ENCODE measurements at places on chromosomes 16 and 17.

GRCh38 chr17:57459286-57459915 lies 203.1 kb downstream of the MSI2 start:
- H3K4me1 ChIP-seq, result peaks cover 13% of the 10 kb centered on the region
- DNase-seq, result no peak
- peaks cover 9% of the 10 kb centered on the region for H3K27me3 ChIP-seq
- H3K27ac ChIP-seq, result no peak overlapping the region
- H3K36me3 ChIP-seq, result peaks cover 4% of the 10 kb centered on the region

DNA sequence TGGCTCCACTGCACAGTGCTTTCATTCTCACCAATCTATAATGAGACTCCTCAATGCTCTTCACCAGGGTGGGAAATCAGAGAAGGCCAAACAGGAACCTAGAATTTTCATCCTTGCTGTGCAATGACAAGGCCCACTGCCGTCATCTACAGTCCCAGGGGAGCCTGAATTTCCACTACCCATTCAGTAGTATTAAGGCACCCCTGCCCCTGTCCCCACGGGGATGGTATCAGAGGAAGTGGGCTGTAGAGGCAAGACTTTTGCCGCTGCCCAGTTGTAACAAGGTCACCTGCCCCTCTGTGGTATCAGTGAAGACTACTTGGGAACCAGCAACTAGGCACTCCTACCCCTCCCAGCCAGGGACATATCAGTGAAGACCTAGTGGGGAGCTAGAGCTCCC lies 104.5 kb downstream of the C16orf78 start:
- H3K27me3 ChIP-seq, result no peaks in the 10 kb centered on the region
- H3K4me3 ChIP-seq, result no peak overlapping the region
- no peaks in the 10 kb centered on the region for H3K36me3 ChIP-seq
- H3K27ac ChIP-seq, result no peak overlapping the region
- peaks cover 3% of the 10 kb centered on the region for H3K4me1 ChIP-seq

- H3K27me3 ChIP-seq, result peaks cover 6% of the 10 kb centered on the region
- H3K4me1 ChIP-seq, result peaks cover 7% of the 10 kb centered on the region
- no peak overlapping the region for H3K27ac ChIP-seq
- DNase-seq, result no peak
- no peak overlapping the region for H3K4me3 ChIP-seq
- no peaks in the 10 kb centered on the region for H3K36me3 ChIP-seq
These were observed 24.9 kb downstream of the KLHL36 start for GRCh38 chr16:84673203-84673535.

DNA sequence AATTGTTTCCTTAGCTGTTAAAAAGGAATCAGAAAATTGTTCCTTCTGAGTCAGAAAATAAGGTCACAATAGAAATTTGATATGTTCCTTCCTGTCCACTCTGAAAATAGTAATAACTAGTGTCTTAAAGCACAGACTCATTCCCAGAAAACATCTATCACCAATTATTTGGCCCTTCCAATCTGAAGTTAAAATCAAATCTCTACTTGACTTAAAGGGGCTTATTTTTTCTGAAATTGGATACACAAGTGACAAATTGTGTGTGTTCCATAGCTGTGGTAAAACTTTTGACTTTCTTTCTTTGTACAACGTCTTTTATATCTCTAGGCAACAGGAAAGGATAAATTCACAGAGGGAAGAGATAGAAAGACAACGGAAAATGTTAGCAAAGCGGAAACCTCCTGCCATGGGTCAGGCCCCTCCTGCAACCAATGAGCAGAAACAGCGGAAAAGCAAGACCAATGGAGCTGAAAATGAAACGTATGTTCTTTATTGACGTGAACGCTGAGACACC lies 54.5 kb upstream of the MRC2 start:
- H3K4me3 ChIP-seq, result no peak overlapping the region
- H3K36me3 ChIP-seq, result no peaks in the 10 kb centered on the region
- DNase-seq, result no peak
- H3K27me3 ChIP-seq, result no peaks in the 10 kb centered on the region
- peaks cover 5% of the 10 kb centered on the region for H3K4me1 ChIP-seq
- H3K27ac ChIP-seq, result no peak overlapping the region

- no peak overlapping the region for H3K27ac ChIP-seq
- H3K27me3 ChIP-seq, result peaks cover 2% of the 10 kb centered on the region
- H3K4me3 ChIP-seq, result no peak overlapping the region
- no peaks in the 10 kb centered on the region for H3K4me1 ChIP-seq
- H3K36me3 ChIP-seq, result no peaks in the 10 kb centered on the region
These were observed 5.9 kb downstream of the DNAH17 start for GRCh38 chr17:78571329-78571728.

DNA sequence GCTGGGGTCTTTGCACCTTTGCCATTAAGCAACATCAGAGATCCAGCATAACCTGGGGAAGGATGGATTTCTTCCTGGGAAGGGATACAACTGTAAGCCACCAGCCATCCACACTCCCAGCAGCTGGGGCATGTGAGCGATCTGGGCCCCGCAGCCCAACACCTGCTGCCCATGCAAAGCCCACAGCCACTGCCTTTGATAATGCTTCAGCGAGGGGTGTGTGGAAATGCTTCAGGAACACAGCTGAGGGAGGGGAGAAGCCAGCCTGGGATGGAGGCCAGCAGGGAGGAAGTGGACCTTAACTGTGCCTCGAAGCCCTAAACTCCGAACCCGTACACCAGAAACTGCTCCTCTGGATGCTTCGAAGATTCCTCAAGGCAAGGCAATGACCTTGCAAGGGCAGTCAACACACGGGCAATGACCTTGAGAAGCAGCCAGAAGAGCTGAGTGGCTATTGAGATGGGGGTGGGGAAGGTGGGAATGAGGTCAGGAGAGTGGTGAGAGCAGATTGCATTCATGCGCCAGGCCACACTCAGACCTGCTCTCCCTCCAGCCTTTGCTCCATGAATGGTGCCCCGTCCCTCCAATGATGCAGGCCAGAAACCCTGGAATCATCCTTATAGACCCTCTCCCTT lies 49.1 kb downstream of the KATNIP start:
- no peak overlapping the region for H3K4me3 ChIP-seq
- H3K36me3 ChIP-seq, result peaks cover 3% of the 10 kb centered on the region
- peaks cover 1% of the 10 kb centered on the region for H3K27me3 ChIP-seq
- no peak overlapping the region for H3K27ac ChIP-seq
- H3K4me1 ChIP-seq, result peaks cover 16% of the 10 kb centered on the region

DNA sequence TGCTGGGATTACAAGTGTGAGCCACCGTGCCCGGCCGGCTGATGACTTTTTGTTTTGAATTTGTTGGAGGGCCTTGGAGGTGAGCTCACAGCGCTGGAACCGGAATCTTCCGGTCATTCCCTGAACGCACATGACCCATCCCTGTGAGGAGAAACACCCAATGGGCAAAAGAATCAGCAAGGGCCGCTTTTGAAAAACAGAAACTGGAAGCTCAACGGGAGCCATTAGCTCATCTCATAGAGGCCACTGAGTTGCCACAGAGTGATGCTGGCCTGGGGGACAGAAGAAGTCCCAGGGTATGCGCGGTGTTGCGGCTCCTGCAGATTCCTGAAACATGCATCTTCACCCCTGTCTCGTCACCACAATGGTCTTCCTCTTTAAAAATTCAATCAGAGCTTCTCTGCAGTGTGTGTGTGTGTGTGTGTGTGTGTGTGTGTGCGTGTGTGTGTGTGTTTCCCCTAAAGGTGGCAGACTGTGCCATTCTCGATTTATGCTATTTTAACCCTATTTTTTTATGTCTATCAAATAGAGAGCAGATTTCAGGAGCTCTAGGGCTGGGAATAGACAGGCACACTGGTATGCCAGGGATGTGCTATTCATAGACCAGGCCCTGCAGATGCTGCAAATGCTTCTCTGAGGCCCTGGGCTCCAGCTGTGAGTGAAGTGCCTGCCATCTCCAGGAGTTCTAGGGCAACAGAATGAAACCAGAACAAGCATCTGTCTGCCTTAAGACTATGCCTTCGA lies 68.3 kb downstream of the MARCHF10 start:
- H3K36me3 ChIP-seq, result no peaks in the 10 kb centered on the region
- peaks cover 10% of the 10 kb centered on the region for H3K4me1 ChIP-seq
- no peak overlapping the region for H3K27ac ChIP-seq
- no peak for DNase-seq
- H3K27me3 ChIP-seq, result no peaks in the 10 kb centered on the region
- H3K4me3 ChIP-seq, result no peak overlapping the region

- H3K27me3 ChIP-seq, result peaks cover 22% of the 10 kb centered on the region
- no peaks in the 10 kb centered on the region for H3K36me3 ChIP-seq
- no peak overlapping the region for H3K27ac ChIP-seq
- no peak overlapping the region for H3K4me3 ChIP-seq
- no peak for DNase-seq
- peaks cover 16% of the 10 kb centered on the region for H3K4me1 ChIP-seq
These were observed 1.9 kb downstream of the PARD6A start for GRCh38 chr16:67662653-67663010.

- no peak for DNase-seq
- H3K27ac ChIP-seq, result peak overlapping the region; percentile 4
- no peaks in the 10 kb centered on the region for H3K36me3 ChIP-seq
- H3K4me3 ChIP-seq, result peak overlapping the region; percentile 10
- H3K27me3 ChIP-seq, result no peaks in the 10 kb centered on the region
These were observed 253.7 kb upstream of the HSBP1 start for GRCh38 chr16:83554096-83554495.

- peaks cover 21% of the 10 kb centered on the region for H3K4me1 ChIP-seq
- peak overlapping the region; percentile 13 for H3K27ac ChIP-seq
- H3K36me3 ChIP-seq, result no peaks in the 10 kb centered on the region
These were observed 16.9 kb upstream of the TNFRSF13B start for GRCh38 chr17:16988749-16989229.

- no peak for DNase-seq
- H3K27me3 ChIP-seq, result peaks cover 1% of the 10 kb centered on the region
- no peak overlapping the region for H3K4me3 ChIP-seq
- peaks cover 10% of the 10 kb centered on the region for H3K4me1 ChIP-seq
These were observed 11.5 kb downstream of the ATP2C2 start for GRCh38 chr16:84379709-84380362.
